ENCODE measurements at places on chromosomes 1 and 21.

GRCh38 chr1:23103001-23103889, 65.4 kb downstream of the LUZP1 start:
- DNase-seq, result no peak

DNA sequence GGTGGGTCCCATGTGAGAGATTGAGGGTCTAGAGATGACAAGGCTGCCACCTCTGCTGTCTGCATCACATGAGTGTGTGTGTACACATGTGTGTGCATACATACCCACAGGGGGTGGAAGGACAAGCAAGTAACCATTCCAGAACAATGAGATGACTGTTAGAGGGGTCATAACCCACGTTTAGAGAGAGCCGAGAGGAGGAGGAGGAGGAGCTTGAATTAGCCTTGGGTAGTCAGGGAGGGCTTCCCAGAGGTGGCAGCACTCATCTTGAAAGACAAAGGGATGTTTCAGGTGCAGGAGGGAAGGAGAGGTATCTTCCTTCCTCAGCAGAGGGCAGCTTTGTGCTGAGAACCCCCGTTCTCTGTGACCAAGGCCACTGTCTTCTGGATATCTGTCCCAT, 21.3 kb downstream of the TNFRSF1B start:
- DNase-seq, result no peak

- no peak for DNase-seq
Observed at GRCh38 chr1:205530116-205530515, 25.6 kb downstream of the CDK18 start.

GRCh38 chr1:230057681-230058565, 9.1 kb upstream of the GALNT2 start:
- DNase-seq, result no peak

- DNase-seq, result no peak
Observed at GRCh38 chr1:84960371-84960770, 36.5 kb downstream of the MCOLN2 start.

- no peak for DNase-seq
Observed at GRCh38 chr21:19850157-19850556, 1148.1 kb upstream of the NCAM2 start.

- no peak for DNase-seq
Observed at GRCh38 chr1:241310451-241310850, 46.6 kb downstream of the RGS7 start.

- DNase-seq, result no peak
Observed at GRCh38 chr1:110293601-110294104, 45.5 kb upstream of the RBM15 start.

DNA sequence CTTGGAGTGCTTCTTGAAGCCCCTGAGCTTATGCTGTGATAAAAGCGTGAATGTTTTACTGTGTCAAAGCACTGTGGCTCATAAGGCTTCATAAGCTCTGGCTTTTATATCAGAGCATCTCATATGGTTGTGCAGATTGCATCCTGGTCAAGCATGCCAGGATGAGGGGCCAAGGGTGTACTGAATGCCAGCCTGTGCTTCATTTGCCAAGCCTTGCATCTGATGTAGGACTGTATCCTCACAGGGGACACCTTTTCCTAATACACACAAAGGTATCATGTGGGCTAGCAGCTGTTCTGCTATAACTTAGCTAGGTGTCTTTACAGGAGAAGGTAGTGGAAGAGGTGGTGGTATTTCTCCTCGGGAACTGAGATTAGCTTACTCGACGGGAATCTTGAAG, 134.7 kb downstream of the ST6GALNAC3 start:
- no peak for DNase-seq

GRCh38 chr1:26239936-26240335, 5.9 kb downstream of the CEP85 start:
- no peak for DNase-seq

DNA sequence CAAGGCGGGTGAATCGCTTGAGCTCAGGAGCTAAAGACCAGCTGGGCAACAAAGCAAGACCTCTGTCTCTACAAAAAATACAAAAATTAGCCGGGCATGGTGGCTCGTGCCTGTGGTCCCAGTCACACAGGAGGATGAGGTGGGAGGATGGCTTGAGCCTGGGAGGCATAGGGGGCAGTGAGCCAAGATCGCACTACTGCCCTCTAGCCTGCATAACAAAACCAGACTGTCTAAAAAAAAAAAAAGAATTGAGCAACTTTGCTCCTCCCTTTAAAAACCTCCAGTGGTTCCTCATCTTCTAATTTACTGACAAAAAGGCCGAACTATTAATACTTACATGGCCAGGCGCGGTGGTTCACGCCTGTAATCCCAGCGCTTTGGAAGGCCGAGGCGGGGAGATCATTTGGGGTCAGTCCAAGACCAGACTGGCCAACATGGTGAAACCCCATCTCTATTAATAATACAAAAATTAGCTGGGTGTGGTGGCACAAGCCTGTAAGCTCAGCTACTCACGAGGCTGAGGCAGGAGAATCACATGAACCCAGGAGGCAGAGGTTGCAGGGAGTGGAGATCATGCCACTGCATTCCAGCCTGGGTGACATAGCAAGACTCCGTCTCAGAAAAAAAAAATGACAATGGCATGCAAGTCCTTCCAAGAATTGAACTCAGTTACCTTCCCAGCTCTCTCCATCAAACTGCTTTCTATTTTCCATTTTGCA, 4.4 kb downstream of the ACBD3 start:
- DNase-seq, result no peak

- no peak for DNase-seq
Observed at GRCh38 chr1:243411472-243411871, 155.6 kb downstream of the SDCCAG8 start.

DNA sequence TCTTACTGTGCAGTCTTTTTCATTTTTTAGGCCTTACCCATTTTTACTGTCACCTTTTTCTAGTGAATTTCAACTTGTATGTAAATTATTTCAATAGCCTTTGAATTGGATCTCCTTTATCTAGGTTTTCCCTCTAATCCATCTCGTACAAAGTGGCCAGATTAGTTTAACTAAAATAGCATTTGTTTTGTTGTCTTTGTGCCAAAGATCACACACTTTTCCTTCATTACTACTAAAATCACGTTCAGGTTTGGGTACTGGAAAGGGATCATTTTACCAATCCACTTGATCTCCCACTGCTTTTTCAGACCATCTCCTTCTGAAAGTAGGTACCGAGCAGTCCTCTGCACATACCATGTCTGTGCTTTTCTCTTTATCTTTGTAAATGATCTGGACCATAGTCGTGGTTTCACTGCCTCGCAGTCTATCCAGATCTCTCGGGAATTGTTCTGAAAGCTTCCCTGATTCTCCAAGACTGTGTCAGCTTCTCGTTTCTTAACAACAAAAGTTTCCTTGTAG, 20.1 kb downstream of the KDM1A start:
- DNase-seq, result no peak

GRCh38 chr1:66137235-66137634, 344.5 kb downstream of the PDE4B start:
- no peak for DNase-seq

DNA sequence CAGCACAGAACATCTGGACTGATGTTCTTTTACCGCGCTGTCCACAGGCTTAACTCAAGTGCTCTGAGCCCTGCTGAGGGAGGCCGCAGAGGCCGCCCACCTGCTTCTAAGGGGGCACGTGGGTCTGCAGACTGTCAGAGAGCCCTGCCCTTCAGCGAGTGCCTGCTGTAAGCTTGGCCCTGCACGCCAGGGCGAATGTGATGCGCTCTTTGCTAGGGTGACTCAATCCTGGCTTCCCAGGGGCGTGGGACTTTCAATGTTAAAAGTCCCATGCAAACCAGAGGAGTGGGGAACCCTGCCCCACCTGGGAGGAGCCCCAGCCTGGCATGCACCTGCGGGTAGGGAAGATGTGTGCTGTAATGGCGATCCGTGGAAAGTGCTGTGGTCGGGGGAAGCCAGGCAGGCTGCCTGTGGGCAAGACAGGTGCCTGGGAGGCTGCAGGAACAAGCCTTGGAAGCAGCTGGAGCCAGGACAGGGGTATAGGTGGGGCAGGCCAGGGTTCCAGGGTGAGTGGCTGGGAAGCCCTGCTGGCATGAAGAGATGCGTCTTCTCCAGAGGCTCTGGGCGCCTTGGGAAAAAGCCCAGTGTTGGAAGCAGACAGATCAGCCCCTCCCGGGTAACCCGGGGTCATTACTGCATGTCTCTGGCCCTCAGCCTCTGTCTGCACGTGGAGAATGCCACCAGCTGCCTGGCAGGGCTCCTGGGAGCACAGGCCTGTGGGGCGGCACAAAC, 594 bp upstream of the PANK4 start:
- DNase-seq, result no peak

DNA sequence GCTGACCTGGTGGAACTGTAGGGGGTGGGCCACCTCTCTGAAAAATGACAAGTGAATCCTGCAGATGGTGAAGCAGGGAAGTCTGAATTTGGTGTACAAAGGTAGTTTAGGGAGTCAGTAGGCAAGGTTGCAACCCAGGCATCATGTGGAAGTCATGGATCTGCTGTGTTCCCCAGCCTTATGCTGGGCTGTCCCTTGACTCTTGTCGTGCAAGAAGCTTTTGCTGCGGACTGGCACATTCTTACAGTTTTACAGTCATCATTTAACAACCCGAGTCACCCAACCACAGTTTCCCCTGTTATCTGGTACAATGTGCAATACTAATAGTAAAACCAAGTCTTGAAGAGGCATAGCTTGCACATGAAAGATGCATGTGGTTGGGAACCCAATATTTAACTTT, 13.2 kb downstream of the RHOU start:
- DNase-seq, result no peak

GRCh38 chr1:226635456-226635941, 86.9 kb downstream of the STUM start:
- DNase-seq, result no peak

DNA sequence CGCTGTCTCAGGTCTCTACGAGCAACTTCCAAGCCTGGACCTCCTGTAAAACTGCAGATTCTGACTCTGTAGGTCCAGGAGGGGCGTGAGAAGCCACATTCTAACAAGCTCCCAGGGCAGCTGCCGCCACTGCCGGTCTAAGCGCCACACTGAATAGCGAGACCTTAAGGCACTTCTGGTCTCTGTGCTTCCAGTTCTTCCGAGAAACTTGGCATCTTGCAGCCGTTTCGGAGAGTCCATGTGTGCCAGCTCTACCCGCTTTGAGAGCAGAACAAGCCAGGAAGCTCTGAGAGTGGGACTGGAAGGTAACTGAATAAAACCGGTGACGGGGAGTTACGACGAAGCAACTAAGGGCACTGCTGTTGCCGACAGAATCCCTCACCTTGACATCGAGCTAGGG, 12.5 kb downstream of the AGT start:
- no peak for DNase-seq

- DNase-seq, result no peak
Observed at GRCh38 chr1:94887603-94888171, 39.2 kb downstream of the CNN3 start.

GRCh38 chr1:99139876-99140275, 124.4 kb upstream of the PLPPR4 start:
- DNase-seq, result no peak

All from T-helper 17 cell (primary cell).